ENCODE measurements at places on chromosomes 2 and 18.

DNA sequence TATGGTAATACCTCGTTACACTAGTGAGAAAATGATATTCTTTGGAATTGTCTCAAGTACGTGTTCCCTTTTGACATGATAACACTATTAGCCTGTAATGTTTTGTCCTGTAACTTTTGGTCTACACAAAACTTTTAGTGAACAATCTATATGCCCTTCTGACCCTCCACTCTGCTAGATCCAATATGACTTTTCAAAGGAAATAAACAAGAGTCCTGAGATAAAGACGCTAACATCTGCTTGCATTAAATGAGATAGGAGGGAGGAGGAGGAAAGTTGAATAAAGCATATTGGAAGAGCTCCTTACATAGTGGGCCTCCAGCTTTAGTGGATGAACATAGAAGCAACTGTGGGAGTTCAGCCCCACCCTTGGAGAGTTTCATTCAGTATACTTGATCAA lies 83.3 kb upstream of the CAVIN2 start:
- DNase-seq, result no peak

GRCh38 chr2:197560146-197560665 lies 44.3 kb downstream of the MOB4 start:
- DNase-seq, result no peak

GRCh38 chr18:23856466-23857163 lies 157.9 kb upstream of the TTC39C start:
- no peak for DNase-seq

- DNase-seq, result no peak
Observed at GRCh38 chr2:215141706-215142105, 3.3 kb upstream of the ABCA12 start.

GRCh38 chr2:98515250-98515991 lies 70.8 kb downstream of the INPP4A start:
- DNase-seq, result no peak

DNA sequence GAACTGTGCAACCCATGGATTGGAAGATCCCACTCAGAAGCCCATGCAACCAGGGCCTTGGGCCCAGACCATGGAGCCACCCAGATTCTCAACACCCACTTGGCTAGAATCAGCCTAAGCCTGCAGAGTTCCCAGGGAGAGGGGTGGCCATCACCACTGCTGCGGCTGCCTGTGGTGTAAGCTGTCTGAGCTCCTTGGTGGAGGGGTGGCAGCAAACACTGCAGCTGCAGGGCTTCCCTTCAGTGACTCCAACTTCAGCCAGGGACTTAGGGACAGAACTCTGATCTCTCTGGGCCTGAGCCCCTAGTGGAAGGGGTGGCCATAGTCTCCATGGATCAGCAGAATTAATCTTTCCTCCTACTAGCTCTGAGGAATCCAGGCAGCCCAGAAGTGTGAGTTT lies 72.5 kb downstream of the RAD51AP2 start:
- DNase-seq, result no peak

DNA sequence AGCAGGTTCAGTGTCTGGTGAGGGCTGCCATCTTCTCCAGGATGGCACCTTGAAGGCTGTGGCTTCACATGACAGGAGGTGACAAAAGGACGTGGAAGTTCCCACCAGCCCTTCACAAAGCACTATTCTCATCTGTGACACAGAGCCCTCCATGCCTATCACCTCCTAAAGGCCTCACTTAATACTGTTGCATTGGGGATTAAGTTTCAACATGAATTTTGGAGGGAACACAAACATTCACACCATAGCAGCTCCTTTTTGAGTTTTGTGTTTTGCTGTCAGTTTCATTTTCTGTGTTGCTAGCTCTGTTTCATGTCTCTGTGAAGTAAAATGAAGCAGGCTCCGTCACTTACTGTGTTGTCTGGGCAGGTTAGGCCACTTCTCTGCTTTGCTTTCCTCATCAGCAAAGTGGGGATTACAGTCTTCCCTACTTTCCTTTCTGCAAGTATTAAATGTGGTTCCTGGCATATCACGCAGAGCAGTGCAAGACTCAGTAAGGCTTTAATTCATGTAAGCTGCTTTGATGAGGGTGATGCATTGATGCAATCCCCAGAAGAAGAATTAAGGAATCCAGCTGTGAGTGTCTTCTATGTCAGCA lies 31.6 kb downstream of the LIMS1 start:
- DNase-seq, result no peak

- DNase-seq, result no peak
Observed at GRCh38 chr2:95034221-95034620, 8.7 kb downstream of the MAL start.

DNA sequence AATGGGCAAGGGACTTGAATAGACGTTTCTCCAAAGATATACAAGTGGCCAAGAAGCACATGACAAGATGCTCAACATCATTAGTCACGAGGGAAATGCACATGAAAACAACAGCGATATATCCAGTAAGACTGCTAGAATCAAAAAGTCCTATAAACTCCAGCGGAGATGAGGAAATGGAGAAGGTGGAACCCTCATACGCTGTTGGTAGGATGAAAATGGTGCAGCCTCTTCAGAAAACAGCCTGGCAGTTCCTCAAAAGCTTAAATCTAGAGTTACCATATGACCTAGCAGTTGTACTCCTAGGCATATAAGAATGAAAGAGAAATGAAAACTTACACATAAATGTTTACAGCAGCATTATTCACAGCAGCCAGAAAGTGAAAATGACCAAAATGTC lies 48.1 kb downstream of the HPCAL1 start:
- no peak for DNase-seq

GRCh38 chr2:48339451-48339850 lies 190.5 kb upstream of the STON1 start:
- no peak for DNase-seq

DNA sequence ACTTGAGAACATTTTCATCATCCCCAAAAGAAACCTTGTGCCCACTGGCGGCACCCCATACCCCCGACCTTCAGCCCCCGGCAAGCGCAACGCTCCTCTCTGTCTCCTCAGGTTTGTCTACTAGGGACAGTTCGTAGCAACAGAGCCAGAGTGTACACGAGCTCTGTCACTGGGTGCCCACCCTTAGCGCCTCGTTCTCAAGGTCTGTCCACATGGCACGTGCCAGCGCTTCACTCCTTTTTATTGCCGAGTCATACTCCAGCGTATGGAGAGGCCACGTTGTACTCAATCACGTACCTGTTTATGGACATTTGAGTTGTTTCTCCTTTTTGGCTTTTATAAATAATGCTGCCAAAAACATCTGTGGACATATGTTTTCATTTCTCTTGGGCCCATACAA lies 30.3 kb upstream of the GPC1 start:
- DNase-seq, result no peak

DNA sequence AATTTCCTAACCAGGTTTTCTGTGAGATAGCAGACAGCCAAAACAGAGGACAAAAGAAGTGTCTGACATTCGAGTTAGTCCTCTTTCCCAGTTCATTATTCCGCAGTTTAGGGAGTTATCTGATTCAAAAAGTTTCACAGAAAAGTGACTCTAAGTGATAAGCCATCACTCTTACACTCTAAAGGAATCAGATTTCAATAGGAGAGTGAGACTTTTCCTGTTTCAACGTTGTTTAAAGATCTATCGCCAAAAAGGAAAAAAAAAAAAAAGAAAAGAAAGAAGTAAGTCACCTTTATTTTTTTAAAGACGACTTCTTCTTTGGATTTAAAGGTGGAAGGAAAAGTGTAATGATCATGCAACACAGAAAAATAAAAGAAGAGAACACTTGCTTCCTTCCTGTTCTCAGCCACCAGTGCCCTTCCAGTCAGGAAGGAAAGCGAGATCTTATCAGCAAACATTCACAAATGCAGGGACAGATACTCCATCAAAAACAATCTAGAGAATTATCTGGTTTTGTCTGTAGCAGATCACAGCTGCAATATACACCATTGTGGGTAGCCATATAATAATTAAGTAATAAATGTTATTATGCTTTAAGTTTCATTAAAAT lies 49.8 kb downstream of the TFPI start:
- no peak for DNase-seq

DNA sequence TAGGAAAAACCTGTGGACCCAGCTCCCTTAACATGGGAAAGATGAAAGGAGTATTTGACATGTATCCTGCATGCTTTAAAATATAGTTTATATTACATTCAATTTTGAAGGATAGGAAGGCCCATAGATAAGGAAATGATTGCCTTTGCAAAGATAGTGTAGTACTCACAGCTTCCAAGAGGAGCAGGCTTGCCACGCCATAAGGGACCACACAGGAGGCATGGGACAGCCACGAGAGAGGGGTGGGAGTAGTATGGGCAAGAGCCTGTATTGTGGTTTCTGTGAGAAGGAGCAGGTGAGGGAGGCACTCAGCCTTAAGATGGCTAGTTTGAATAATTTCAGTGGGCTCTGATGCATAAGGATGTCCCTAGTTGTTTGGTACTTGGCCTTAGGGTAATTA lies 740.3 kb downstream of the SATB2 start:
- no peak for DNase-seq

DNA sequence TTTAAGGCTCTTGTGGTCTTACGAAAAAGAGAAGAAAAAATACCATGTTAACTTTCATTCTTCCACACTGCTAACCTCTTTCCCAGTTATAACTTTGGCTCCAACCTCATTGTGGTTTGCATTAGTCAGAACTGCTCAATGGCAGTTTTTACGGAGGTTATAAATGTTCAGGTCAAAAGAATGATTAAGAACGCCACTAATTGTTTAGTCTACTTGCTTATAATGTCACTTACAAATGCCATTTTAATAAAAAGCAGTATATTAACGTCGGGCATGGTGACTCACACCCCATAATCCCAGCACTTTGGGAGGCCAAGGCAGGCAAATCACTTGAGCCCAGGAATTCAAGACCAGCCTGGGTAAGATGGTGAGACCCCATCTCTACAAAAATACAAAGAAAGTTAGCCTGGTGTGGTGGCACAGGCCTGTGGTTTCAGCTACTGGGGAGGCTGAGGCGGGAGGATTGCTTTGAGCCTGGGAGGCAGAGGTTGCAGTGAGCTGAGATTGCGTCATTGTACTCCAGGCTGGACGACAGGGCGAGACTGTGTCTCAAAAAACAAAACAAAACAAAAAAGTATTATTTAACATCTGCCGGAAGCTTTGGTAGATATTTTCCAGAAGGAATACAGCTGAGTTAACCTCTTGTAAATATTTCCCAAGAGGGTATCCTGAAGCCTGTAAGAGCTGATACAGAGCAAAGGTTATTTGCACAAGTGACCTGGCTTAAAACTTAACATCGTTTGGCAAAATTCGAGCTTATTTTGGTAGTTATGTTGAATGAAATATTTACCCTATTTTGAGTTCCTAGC lies 5.1 kb downstream of the AGPS start:
- DNase-seq, result no peak

- no peak for DNase-seq
Observed at GRCh38 chr2:215771241-215771640, 242.1 kb downstream of the MREG start.

GRCh38 chr18:48782381-48782861 lies 168.3 kb downstream of the SMAD7 start:
- DNase-seq, result no peak

- no peak for DNase-seq
Observed at GRCh38 chr18:61541673-61542072, 208.4 kb downstream of the CDH20 start.

All from NCI-H345 (cell line).